Mammary microvascular endothelial cell (primary cell): ENCODE measurements at places on chromosomes 3 and 15. TPM values are rescaled to one million over a fixed set of nuclear protein-coding genes. Genes with fewer than 3 reads are reported as not detected.

Gene MEGF11
- not detected in 2 replicates for total RNA-seq

Gene TMEM62
- total RNA-seq = 18.9 and 20.4 TPM in 2 replicates

Gene TEX55
- not detected in 2 replicates for total RNA-seq

Gene SSUH2
- total RNA-seq = 0.07 TPM in 1 of 2 replicates, not detected in the other

Gene NTRK3
- total RNA-seq = not detected in 2 replicates

Gene FGD5
- 49.4 and 50.4 TPM in 2 replicates for total RNA-seq

Gene GHRL
- total RNA-seq = 0.20 and 0.53 TPM in 2 replicates

Gene CCRL2
- total RNA-seq = 13.9 and 14.8 TPM in 2 replicates

Gene ABI3BP
- total RNA-seq = 3.6 and 8.5 TPM in 2 replicates

Gene ADGRG7
- not detected in 2 replicates for total RNA-seq

Gene COLQ
- 0.05 and 0.93 TPM in 2 replicates for total RNA-seq

Gene COMMD4
- 112 and 117 TPM in 2 replicates for total RNA-seq

Gene ITPKA
- 0.44 and 1.7 TPM in 2 replicates for total RNA-seq

Gene HGD
- total RNA-seq = 0.13 and 0.20 TPM in 2 replicates

Gene EPHB1
- 0.67 and 1.2 TPM in 2 replicates for total RNA-seq

Gene PATL2
- total RNA-seq = 0.33 TPM in 1 of 2 replicates, not detected in the other

Gene IMP3
- 116 TPM in 2 replicates for total RNA-seq

Gene HTR3E
- not detected in 2 replicates for total RNA-seq

Gene MAGI1
- total RNA-seq = 10.2 and 11.1 TPM in 2 replicates

Gene MUC13
- total RNA-seq = not detected in 2 replicates

Gene PIGZ
- 2.5 and 4.6 TPM in 2 replicates for total RNA-seq

Gene SNX22
- 0.39 and 0.60 TPM in 2 replicates for total RNA-seq

Gene IQCH
- 1.1 and 1.7 TPM in 2 replicates for total RNA-seq

Gene IMPG2
- under 0.01 and 0.07 TPM in 2 replicates for total RNA-seq

Gene C2CD4A
- total RNA-seq = 0.15 TPM in 1 of 2 replicates, not detected in the other

Gene TERB2
- total RNA-seq = not detected in 2 replicates

Gene SLC9A9
- total RNA-seq = 1.5 and 2.1 TPM in 2 replicates

Gene ARPP21
- not detected in 2 replicates for total RNA-seq
